Hematopoietic multipotent progenitor cell (in vitro differentiated cells): ENCODE measurements at places on chromosomes 7 and 10.

DNA sequence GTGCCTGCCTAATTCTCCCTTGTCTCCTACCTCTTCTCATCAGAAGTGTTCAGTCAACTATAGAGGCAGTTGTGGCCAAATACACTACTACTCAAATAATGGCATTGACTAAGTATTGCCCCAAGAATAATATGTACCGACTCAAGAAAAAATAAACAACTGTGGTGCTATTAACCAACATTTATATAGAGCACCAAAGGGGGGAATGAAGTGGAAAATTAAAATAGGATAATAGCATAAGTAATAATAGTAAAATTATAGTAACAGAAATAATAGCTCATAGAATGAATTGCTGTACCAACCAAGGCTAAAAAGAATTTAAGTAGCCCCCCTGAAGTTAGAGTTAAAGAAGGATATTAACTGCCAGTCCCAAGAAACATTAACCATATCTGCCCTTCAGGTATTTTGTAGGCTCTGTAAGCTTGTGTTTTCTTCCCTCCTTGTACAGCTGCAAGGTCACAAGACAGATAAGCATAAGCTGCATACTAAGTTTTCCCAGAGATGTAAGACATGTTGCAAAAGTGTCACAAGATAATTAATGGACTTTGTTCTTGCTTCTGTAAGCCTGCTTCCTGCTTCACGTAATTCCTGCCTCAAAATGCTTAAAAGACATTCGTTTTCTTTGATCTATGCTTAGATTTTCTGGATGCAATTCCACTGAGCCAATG is 10.9 kb upstream of the CYREN start:
- no peak for DNase-seq

- DNase-seq: no peak
Measured at GRCh38 chr7:88480271-88480670, 173.6 kb upstream of the STEAP4 start.

GRCh38 chr10:128884496-128885072 is 582.5 kb upstream of the MGMT start:
- DNase-seq: no peak

DNA sequence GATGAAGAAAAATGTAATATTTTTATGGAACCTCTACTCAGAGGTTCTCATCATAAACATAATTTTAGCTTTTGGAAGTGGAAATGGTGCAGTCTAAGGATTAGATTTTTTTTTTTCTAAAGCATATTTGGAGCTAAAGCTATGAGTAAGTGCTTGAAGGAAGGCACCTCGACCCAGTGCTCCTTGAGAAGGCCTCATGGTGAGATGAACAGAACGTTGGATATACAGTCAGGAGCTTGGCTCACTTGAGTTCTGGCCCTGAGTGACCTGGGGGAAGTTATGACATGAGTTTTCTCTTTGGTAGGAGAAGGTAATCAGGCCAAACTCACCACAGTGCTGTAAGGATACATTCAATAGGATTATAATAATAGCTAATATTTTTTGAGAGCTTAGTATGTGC is 163.3 kb downstream of the JCAD start:
- DNase-seq: no peak

DNA sequence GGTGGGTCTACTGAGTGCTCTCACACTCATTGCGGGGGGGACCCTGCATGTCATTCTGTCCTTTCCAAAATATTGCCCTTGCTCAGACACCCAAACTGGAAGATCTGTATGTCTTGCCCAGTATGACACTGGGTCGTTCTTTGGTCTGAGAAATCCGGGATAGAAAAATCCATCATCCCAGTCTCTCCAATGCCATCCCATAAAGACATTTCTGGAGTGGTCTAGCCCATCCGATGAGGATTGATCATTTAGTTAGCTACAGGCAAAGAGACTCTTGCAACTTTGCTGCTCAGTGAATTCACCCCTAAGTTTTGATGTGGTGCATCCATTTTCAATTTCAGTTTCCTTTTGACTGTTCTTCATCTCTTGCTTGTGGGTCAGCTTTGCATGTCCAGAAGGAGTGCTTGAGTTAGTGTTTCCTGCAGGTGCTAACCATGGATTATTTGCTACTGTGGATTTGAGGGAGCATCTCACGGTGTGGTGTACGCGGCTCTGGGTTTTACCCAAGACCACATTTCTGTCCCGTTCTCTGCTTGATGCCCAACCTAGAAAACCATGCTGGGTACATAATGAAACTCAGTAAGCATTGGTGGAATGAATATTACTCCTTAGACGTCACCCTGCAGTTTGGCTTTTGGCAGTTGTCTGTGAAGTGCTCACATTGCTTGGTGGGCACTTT is 247.0 kb upstream of the MKI67 start:
- DNase-seq: no peak

DNA sequence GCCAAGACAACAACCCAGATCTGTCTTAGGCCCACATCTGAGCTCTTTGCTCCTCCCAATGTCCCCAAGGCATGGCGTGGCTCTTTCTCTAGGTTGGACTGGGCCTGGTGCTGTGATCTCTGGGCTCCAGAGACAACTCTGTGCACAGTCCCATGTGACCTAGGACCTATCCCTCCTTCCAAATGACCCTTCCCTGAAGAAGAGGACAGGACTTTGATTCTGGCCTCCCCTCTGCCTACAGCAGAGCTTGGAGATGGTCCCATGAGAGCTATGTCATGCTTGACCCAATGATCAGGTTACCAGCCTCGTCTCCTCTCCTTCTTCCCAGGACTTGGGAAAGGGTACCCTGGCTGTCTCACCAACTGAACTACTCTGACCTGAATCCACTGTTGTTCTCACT is 296.3 kb upstream of the GALNT17 start:
- DNase-seq: no peak

DNA sequence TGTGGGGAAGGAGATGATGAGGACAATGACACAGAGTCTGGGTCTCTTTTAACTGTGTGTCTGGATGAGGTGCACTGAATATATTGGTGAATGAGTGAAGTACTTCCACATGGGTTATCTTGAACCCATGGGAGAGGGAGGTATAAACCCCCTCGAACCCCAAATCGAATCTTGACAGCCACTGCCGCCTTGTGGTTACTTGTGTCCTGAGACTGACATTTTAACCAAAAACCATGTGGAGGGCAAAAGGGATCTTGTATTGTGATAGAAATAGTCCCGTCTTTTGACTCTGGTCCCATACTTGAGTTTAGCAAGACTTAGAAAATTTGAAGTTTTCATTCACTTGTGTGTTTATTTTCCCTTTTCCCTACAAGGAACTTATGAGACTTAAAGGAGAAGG is 283.3 kb downstream of the PHTF2 start:
- DNase-seq: no peak

DNA sequence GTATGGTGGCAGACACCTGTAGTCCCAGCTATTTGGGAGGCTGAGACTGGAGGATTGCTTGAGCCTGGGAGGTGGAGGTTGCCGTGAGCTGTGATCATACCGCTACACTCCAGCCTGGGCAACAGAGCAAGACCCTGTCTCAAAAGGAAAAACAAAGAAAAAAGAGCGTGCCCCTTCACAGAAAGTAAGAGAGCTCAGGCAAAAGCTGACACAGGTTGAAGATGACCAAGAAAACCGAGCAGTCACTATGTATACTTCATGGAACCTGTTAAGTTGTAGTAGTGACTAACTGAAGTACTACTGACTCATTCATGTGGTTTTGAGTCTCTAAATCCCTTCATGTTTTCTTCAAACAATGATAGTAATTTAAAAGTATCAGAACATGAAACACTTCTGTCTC is 1.2 kb upstream of the PRRT4 start:
- no peak for DNase-seq

DNA sequence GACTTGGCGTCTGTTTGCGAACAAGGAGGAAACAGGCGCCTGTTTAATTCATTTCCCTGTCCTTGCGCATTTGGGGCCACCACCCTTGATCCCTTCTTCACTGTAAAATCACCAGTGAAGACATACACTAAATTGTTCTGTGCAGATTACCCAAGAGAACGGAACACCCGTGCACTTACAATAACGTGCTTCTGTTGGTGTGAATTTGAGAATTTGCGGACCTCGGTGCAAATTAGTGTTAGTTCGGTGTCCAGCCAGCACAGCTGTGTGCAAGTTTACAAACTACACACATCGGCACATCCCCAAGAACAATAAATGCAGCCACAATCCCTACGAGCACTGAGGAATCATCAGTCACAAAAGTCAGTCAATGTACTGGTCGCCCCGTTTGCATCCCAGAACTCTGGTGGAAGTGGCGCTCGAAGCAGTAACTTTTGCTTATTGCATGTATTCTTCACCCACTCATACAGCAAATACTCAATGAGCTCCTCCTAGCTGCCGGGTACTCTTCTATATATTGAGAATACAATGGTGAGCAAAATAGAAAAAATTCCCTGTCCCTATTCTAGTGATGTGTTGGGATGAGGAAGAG is 786 bp upstream of the CNOT4 start:
- no peak for DNase-seq

GRCh38 chr7:103951311-103951710 is 38.1 kb downstream of the RELN start:
- no peak for DNase-seq
